Keratinocyte (primary cell): ENCODE measurements at places on chromosomes 3 and 15.

DNA sequence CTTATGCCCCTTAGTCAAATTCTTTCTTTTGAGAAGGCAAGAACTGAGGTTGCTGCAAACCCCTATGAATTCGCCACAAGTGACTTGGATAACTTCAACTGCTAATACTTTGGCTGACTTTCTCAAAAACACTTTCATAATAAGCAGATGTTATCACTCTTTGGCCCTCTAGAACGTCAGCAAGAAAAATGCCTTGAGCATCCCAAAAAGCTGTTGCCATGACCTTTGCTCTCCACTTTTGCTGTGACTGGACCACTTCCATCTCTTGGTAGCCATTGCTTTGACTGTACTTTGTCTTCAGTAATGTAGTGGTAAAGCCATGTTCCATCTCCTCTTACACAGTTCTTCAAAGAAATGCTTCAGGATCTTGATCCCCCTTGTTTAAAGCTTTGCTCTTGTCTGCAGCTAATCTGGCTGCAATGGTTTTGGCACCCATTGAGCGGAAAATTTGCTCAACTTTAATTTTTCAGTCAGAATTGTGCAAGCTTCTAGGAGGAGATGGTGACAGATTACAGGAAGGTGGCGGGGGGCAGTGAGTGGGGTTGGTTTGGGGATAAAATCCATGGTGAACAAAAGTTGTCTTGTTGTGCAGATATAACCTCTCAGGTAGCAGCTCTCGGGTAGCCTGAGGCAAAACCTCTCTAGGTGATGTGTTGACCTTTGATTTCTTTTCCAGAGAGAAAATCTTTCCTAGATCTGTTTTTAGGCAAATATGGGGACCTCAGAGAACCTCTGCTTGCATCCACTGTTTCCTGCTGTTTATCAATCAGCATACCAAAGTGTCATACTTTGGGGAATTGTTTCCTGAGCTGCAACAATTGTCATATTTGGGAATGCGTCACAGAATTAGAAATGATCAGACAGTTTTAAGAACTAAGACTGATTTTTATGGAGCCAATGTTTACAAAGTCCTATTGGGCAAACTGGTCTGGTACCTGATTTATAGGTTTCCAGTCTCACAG, 83.6 kb downstream of the CCR1 start:
- DNase-seq, result no peak

DNA sequence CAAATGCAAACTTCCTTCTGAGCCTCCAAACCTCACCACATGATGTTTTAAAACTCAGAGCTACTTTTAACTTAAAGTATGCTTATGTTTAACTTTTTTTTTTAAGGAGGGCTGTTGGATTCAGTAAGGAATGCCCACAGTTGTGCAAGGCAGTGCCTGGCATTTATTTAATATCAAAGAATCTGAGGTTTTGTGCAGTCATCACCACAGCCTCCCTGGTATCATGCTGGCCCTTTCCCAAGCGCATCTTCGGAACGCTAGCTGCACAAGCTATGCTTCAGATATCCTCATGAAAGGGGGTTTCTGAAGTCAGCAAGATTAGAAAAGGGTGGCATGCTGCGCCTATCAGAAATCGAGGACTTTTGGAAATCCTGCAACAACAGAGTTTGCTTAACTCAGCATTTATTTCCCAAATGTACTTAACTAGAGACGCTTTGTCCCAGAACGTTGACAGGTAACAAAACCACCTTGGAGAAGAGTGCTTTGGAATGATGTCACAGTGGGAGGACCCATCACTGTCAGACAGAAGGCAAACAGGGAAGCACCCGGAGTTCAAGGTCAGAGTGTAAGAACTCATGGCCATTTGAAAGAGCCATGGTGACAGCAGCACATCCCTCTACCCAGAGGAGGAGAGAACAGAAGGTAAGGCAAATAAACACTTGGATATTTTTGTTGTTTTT, 120.2 kb upstream of the IGF1R start:
- no peak for DNase-seq

- no peak for DNase-seq
Measured at GRCh38 chr3:70963431-70964275, 619.9 kb downstream of the FOXP1 start.

DNA sequence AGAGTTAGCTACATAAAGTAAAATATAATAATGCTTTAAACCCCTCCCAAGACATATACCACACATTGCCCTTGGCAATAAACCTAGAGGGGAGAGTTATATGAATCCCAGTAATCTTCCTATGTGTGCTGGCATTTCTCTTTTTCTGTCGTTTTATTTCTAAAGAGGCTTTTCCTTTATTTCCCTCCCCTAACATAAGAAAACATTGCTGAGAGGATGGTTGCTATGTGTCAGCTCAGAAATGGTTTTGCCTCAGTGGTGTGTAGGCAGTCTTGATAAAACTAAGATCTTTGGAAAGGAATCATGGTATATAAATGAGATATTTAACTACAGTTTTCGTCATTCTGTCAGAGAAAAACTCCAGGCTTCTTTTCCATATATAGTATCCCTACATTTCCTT, 30.0 kb downstream of the CCDC191 start:
- DNase-seq, result no peak

DNA sequence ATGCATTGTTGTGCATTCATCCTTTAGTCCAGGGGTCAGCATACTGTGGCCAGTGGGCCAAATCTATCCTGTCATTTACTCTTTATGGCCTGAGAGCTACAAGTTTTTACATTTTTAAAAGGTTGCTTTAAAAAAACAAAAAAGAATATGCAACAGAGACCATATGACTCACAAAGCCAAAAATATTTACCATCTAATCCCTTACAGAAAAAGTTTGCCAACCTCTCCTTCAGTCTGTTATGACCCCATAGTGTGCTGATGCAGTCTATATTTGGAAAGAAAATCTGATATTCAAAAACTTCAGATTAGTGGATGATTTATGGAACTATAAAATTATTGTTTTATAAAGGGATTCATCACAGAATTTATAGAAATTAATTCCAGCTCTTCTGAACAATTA, 237.5 kb upstream of the IL12A start:
- DNase-seq, result no peak

DNA sequence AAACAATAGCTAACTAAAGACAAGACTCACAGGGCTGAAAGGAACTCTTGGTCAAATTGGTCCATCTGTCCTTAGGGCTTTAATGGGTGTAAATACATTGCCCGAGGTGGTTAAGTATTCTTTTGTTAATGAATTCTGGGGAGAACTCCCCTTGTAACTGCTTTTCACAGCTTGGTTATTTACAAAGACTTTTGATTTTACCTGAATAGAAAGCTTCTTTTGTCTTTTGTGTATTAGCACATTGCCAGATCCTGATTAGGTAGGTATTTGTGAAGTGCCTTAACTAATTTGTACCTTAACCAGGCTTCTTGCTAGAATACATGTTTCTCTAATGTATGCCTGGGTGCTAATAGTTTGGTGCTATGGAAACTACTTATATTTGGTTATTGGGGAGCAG, 14.0 kb downstream of the CHD2 start:
- no peak for DNase-seq

DNA sequence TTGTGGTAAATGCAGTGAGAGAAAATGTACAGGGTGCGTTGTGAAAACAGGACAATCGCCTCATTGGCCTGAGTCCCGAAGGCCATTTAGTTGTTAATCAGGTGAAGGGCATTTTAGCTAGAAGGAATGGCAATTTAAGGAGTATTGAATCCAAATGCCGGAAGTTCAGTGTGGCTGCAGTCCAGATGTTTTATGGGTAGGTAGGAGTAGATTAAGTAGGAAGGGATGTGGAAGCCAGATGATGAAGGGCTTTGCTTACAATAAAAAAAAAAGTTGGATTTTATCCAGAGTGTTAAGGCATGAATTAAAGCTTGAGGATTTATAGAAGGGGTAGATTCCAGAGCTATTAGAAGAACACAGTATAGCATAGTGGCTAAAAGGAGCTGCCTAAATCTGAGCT, 572.7 kb downstream of the NLGN1 start:
- DNase-seq, result no peak

- no peak for DNase-seq
Measured at GRCh38 chr15:78739996-78740903, 71.0 kb downstream of the ADAMTS7 start.

DNA sequence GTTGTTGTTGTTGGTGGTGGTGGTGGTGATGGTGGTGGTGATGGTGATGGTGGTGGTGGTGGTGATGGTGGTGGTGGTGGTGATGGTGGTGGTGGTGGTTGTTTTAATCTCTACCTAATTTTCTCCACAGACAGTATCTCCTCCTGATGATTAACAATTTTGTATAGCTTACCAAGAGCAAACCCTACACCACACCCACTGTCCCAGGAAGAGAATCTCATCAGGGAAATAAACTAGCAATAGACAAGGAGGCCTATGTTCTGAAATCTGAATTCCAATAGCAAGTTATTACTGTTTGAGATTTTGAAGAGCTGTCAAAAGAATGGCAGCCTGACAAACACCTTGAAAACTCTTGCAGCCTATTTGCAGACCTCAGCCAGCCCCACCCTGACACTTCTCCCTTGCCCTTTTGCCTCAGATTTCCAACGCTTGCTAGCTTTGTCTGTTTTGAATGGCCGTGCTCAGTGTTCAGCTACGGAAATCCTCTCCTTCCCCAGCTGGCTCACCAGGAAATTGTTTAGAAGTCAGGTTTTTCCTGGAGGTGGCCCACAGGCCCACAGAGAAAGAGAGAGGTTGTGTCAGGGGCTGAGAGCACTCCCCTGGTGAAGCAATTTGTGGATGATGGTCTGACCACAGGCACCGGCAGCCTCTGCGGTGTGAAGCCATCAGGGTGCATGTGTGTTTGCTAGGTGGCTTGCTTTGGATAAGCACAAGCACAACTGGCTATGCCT, 101.6 kb downstream of the MAGI1 start:
- DNase-seq, result no peak

GRCh38 chr3:184345317-184346144, 8.1 kb downstream of the FAM131A start:
- DNase-seq, result no peak

GRCh38 chr3:138875754-138876664, 41.3 kb upstream of the PIK3CB start:
- no peak for DNase-seq

- DNase-seq, result no peak
Measured at GRCh38 chr15:93154666-93155065, 65.7 kb upstream of the RGMA start.

GRCh38 chr15:67100801-67101581, 35.6 kb downstream of the SMAD3 start:
- DNase-seq, result no peak

- DNase-seq, result no peak
Measured at GRCh38 chr3:129463094-129463493, 23.1 kb downstream of the IFT122 start.

DNA sequence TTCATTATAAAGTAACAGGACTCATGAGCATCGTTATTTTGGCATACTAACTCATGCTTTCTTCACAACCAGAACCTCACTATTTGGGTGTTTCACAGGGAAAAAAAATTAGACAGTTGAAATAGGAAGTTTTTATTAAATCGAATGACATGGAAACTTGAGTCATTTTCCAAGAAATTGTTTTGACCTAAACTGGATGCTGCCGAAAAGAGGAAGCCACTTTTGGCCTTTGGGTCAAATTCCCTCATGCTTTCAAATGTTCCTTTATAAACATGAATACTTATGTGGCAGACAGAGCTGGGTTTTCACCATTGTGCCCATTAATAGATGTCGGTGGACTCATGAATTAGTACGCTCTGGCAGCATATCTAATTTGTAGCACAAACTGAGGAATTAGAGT, 224.9 kb downstream of the MCTP2 start:
- no peak for DNase-seq

- DNase-seq, result no peak
Measured at GRCh38 chr3:124229420-124229819, 237.5 kb upstream of the ROPN1 start.

GRCh38 chr3:180417241-180417640, 184.7 kb upstream of the TTC14 start:
- DNase-seq, result no peak

DNA sequence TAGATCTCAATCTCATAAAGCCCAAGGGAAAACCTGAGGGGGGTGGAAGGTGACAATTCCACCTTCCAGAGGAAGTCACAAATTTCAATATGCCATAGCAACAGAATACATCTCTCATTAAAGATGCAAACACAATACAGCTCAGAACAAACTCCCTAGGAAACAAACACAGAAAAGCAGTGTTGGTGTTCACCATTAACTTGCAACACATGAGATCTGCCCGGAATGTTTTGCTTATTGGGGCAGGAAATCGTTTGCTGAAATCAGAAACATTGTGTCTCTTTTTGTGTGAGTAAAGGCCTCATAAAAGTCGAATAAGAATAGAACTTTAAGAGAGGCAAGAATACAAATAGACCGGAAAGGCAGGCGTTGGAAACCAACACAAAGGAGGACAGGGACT, 5.8 kb upstream of the RYR3 start:
- DNase-seq, result no peak

DNA sequence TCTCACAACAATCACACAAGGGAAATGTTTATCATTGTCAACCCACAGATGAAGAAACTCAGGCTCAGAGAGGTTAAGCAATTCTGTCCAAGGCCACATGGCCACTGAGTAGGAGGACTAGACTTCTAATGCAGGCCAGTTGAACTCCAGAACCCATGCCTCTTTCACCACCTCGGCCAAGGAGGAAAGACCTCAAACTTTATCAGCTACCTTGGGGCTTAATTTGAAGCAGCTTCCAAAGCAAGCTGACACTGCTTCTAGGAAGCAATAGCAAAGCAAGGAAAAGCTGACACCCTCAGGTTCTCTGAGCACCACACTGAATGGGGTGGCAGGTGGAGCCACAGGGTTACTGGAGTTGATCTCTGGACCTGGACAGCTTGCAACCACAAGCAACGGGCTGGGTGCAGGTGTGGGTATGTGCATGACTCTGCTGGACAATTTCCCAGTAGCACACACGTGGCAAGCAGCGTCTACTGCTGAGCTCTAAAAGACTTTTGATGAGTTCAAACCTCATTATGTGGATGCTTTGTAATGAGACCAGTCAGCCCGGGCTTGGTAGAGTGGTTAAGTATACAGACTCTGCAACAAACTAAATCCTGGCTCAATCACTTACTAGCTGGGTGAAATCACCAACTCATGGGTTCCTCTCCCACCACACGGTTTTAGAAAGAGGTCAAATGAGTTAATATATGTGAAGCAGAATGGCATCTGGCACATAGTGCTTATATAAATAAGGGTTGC, 23.1 kb downstream of the CCNL1 start:
- DNase-seq, result no peak

GRCh38 chr3:64830681-64831080, 142.9 kb upstream of the ADAMTS9 start:
- DNase-seq, result no peak

- no peak for DNase-seq
Measured at GRCh38 chr3:124272605-124273151, 280.8 kb upstream of the ROPN1 start.

DNA sequence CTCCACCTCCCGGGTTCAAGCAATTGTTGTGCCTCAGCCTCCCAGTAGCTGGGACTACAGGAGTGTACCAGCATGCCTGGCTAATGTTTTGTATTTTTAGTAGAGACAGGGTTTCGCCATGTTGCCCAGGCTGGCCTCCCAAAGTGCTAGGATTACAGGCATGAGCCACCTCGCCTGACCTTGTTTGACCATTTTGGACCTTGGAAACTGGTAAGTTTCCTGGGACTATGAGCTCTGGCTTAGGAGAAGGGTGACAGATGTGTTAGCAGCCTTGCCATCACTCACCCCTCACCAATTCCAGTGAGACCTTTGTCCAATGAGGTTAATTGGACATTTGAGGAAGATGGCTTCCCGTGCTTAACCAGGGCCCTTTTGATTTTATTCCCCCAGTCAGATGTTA, 19.9 kb downstream of the DNASE1L3 start:
- no peak for DNase-seq
